ENCODE measurements at places on chromosomes 4 and X.

GRCh38 chrX:47186096-47186740 lies 7.4 kb upstream of the UBA1 start:
- DNase-seq = no peak

DNA sequence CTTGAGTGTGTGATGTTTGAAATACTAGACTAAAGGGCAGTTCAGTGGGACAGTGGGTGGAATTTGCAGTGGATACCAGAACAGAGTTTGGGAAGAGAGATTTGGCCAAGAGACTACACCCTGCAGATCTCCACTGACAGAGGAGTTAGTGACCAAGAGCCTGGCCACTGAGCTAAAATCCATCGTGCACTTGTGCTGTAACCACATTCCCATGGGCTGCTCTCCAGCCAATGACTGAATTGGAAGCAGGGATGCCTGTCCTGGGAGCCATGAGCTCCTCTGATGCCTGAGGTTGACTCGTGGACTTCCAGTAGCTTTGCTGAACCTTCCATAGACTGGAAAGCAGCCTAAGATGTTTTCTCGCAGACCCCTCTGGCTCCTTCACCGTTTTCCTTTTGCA lies 296.1 kb downstream of the TRIML1 start:
- no peak for DNase-seq

DNA sequence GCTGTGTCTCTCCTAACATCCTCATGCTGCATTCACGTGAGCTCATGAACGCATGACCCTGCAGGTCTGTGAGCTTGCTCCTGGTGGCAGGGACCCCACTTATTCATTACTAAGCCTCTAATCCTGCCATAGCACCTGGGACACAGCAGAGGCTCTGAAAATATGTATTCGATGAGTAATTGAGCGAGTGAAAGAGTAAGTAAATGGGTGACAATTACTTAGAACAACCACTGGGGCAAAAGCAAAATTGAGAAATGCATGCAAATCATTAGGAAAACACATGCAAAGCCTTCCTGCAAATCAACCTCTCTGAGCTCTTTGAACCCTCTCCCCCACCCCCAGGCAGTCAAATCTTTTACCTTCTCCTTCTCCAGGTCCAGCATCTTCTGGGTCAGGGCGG lies 23.6 kb upstream of the C4orf50 start:
- DNase-seq = no peak

DNA sequence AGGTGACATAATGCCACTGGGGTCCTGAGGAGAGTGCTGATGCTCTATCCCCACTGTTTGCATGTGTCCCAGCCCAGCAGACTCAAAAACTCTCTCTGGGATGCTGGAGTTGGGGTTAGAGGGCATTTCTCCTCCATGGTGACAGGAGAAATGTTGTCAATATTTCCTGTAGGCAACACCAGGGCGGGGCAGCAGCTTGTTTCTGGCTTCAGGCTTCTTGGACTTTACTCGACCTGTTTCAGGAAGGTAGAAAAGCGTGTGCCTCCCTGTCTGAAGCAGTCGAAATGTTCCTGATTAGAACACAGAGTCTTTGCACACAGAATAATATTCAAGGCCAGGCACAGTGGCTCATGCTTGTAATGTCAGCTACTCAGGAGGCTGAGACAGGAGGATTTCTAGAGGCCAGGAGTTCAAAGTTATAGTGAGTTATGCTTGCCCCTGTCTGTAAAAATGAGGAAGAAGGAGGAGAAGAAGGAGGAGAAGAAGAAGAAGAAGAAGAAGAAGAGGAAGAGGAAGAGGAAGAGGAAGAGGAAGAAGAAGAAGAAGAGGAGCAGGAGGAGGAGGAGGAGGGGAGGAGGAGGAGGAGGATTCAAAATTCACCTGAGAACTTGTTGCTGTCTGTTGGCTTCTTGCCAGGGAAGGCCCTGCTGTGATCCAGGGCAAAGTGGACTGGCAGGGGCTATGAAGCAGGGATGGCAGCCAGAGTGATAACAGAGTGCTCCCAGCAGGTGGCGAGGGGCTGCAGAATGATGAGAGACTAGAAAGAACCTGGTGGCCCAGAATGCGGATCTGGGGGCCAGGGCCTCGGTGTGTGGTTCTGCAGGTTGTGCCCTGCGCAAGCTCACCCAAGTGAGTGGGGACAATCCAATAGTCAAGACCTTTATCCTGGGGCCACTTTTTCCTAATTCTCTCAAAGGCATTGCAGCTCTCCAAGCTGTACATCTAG lies 82.9 kb downstream of the RTL5 start:
- no peak for DNase-seq

DNA sequence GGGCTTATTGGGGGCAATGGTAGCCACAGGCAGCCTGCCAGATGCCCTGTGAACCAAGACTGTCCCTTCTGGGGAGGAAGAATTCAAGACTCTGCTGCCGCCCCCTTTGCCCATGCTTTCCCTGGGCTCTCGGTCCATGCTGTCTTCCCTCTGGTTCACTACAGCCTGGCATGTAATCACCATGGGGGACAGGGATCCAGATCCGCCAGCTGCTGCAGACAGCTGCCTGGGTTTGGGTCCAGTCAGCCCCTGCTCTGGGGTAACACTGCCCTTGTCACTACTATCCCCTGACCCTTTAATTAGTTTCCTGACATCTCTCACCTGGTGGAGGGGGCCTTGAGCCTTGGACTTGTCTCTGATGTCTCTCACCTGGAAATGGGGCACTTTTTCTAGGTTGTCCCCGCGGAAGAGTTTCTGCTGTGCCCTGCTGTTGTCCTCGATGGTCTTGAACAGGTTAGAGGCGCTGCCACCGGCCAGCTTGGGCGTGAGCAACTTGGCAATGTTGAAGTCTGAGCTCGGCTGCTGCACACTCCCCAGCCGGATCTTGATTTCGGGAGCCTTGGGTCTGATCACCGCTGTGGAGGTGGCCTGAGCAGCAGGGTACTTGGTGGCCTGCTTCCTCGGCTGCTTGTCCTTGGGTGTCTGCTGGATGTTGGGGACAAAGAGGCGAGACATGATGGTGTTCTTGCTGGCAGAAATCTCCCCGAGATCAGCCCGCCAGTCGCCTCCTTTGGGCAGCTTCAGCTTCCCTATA lies 6.4 kb downstream of the C4orf54 start:
- no peak for DNase-seq

- no peak for DNase-seq
Measured at GRCh38 chr4:90124276-90124675, 2.9 kb upstream of the CCSER1 start.

DNA sequence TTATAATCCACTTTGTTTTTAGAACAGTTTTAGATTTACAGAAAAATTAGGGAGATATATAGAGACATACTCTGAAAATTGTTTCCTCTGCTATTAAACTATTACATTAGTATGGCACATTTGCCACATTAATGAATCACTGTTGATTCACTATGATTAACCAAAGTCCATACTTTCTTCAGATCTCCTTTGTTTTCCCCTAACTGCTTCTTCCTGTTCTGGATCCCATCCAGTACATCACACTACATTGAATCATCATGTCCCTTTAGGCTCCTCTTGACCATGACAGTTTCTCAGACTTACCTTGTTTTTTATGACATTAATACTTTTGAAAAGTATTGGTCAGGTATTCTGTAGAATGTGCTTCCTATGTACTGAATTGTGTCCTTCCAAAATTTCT lies 109.2 kb upstream of the EDNRA start:
- no peak for DNase-seq

- DNase-seq = no peak
Measured at GRCh38 chrX:27767387-27767786, 40.4 kb upstream of the MAGEB10 start.

DNA sequence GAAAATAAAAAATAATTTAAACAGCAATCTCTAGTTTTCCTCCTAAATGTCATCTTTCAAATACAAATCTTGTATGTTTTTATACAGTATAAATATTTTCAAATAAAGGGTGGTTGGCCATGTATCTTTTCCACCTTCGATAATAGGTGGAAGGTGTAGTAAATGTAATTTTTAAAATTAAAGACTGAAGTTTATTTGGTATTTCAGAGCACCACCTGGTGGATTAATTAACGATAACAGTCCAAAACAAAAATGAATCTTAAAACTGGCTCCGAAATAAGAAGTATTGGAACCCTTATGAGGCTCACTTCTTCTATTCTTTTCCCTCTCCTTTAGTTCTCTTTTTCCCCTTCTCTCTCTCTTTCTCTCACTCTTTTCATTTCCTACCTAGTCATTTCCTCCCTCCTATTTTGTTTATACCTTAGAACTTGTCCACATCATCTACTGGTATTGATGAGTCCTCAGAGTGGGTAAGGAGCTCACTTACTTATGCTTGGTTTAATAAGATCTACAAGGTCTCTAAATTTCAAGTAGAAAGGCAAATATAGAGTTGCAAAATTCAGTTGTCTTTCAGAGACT lies 82.9 kb upstream of the EXOC1L start:
- DNase-seq = no peak

- DNase-seq = no peak
Measured at GRCh38 chrX:114798907-114799306, 215.0 kb downstream of the HTR2C start.

DNA sequence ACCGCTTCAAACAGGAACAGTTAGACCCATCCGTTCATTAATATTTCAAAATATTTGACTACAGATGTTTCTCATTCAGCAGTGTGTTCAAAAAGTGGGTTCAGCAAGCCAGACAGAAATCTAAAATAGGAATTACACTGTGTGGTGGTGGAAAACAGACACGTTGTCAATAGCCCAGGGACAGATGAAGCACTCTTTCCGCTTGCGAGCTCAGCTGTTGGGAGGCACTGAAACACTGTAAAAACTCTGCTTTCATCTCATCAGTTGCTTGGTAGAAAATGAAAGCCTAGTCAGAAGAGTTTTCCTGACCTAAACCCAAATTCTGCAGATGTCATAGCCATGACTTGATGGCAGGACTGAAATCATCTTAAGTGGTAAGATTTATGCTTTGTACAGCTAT lies 38.5 kb downstream of the LRP2BP start:
- no peak for DNase-seq

DNA sequence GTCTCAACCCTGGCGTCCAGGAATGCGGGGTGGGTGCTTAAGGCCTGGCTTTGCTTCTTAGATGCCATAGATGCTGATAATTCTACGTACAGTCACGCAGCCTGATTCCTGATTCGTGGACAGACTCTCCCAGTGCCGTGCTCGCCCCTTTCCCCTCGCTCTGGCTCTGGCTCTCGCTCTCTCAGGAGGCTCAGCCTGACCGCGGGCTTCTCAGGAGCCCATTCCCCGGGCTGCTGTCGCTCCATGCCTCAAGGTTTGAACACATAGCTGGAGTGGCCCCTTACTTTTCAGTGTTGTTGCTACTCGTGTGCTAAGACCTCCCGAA lies 59.2 kb upstream of the ZC4H2 start:
- no peak for DNase-seq

DNA sequence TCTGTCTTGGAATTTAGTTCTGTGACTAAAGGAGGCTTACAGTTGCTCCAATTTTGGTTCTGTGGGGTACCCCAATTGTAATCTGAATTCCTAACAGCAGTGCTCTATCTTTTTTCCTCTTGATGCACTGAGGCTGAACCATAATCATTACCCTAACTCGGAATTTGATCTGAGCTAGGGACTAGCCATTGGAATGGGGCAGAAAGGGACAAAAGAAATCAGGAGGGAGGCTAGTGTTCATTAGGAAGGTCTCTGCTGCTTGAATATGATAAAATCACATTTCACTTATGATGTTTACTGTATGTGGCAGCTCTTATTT lies 2.7 kb downstream of the KLF3 start:
- no peak for DNase-seq

GRCh38 chr4:101441446-101441845 lies 94.1 kb upstream of the PPP3CA start:
- DNase-seq = no peak

DNA sequence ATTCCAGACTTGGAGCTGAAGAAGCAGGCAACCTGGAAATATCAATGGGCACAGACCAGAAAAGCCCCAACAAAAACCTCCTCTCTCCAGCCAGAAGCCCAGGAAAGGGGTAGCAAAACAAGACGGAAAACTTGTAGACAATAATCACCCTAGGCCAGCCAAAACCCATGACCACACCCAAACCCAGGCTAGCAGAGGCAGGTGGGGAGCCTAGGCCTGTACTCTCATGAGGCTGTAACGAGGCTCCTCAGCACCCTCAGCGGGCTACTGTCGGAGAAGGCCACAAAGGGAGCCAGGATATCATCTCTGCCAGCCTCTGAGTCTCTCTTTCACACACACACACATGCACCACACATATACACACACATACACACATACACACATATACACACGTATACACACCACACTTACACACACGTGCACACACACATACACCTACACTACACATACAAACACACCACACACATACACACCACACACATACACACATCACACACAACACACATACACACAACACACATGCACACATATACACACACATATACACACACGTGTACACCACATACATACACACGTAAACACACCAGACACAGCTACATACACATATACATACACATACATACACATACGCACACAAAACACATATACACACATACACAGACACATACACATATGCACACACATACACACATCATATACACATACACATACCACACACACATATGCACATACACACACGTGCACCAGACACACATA lies 90.6 kb downstream of the FHDC1 start:
- no peak for DNase-seq

- no peak for DNase-seq
Measured at GRCh38 chr4:70508801-70509200, 9.6 kb upstream of the AMTN start.

GRCh38 chrX:41391606-41392005 lies 55.5 kb upstream of the NYX start:
- no peak for DNase-seq

GRCh38 chrX:39170464-39170863 lies 369.2 kb downstream of the MID1IP1 start:
- DNase-seq = no peak

GRCh38 chrX:153662266-153662665 lies 11.3 kb downstream of the PNCK start:
- DNase-seq = peak; percentile 50

DNA sequence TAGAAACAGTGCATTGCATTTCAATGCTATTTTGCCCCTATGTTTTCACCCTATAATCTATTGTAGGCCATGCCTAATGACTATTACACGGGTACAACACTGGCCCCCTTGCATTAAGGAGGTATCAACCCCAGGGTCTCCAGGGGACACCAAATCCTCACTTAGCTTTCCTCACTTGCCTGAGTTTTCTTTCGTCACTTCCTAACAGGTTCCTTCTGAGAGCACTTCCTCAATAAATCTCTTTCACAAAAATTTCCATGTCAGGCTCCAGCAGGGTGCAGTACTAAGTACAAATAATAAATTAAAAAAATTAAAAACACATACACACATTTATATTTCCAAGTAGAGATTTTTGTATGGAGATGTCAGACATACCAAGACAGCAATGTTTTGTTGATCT lies 165.0 kb downstream of the RBM46 start:
- no peak for DNase-seq

Data from T-helper 2 cell (primary cell).